ENCODE measurements at places on chromosomes 6 and 20.

DNA sequence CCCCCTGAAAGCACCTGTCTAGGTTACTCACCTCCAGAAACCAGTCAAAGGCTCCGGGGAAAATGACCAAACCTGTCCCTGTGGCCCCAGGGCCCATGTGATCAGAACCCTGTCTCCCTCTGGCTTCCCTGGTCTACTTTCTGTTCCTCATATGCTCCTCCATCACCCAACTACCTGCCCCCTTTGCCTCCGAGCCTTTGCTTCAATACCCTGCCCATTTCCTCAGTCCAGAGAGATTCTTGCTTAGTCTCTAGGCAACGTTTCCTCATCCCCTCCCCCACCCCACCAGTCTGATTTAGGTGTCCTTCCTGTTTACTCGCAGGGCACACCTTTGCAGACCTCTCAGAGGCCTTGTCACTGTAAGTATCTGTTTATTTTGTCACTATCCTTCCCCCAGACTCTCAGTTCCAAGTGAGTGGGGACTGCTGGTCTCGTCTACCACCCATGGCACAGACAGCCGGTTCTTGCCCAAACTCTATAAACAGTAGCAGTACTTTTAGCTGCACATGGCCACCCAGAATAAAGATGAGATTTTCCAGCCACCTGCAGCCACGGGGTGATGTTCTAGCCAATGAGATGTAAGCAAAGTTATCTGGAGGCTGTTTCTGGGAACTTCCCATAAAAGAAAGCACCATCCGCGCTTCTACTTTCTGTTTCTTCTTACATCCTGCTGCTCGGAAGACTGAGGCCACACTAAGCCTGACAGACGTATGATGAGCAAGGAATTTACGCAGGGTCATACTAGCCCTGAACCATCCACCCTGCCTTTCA, 13.3 kb downstream of the ELOVL5 start:
- DNase-seq = no peak

DNA sequence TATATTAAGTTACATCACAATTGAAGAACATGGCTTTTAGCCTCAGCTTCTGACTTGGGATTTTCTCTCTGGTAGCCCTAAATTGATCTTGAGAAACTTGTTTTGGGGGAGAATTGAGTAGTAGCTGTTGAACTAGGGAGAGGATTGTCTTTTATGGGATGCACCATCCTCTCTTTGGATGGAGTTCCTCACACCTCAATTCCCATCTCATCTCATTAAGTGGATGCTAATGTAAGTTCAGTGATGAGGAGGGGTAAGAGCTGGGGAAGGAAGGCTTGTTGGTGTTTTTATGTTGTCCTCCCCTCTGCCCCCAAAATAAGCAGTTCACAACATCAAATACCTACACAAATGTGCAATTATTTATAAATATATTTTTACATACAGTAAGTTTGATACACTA, 4.0 kb downstream of the GJA1 start:
- DNase-seq = no peak

GRCh38 chr6:138484018-138484731, 15.1 kb downstream of the NHSL1 start:
- DNase-seq = no peak

GRCh38 chr6:62974452-62974851, 236.8 kb upstream of the FKBP1C start:
- no peak for DNase-seq

Data from ovary (tissue), 10 donors.